ENCODE measurements at places on chromosomes 5 and 9. TPM values are rescaled to one million over a fixed set of nuclear protein-coding genes. Genes with fewer than 3 reads are reported as not detected.

- ATAC-seq = no peak
Measured at GRCh38 chr5:75601567-75601966, 9.7 kb upstream of the ANKDD1B start.

DNA sequence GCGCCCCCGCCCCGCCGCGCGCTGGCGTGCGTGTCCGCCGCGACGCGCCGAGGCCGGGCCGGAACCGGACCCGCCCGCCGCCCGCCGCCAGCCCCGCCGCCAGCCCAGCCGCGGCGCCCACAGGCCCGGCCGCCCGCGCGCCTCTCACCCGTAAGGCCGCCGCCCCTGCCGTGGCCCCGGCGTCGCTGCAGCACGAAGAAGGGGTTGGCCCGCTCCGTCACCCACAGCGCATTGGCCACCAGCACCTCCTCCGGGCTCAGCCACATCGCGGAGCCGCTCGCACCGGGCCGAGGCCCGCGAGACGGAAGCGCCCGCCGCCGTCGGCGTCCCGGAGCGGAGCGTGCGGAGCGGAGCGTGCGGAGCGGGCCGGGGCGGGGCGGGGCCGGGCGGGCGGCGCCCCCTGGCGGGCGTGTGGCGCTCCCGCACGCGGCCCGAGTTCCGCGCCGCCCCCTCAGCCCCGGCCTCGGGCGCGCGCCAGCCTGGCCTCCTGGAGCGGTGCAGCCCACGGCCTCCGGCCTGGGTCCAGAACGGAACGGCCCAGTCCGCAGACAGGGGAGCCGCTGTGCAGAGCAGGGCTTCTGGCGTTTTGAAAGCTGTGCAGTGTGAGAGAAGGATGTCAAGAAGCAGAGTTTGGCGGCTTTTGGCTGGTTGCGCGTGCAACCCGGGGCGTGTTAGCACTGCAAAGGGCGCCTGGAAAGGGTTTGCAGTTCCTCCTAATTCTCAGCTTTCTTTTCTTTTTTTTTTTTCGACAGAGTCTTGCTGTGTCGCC is at the start of gene TBC1D9B:
TBC1D9B (minus strand) TSS at position 342 of the 769 bp plus-strand sequence; CDS start at position 266, 76 bp downstream.
- peak; percentile 81 for ATAC-seq

DNA sequence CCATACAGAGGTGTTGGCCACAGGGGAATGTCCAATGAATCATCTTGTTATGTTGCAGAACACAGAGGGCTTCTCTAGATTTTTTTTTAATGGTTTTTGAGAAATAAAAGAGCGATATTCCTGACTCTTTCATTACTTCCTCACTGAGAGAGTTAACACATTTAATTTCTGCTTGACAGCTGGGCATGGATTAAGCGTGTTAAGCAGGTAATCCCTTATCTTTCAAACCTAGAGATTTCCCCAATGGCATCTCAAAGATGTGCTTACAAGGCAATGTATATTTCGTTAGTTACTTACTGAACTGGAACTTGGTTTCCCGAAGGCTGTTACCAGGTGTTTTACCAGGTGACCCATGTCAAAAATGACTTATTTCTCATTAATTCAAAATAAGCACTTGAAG is 21.8 kb upstream of the ADCY2 start:
- ATAC-seq = no peak

NOL6 gene
- 37.9 TPM for total RNA-seq

ZSWIM6 gene
- total RNA-seq = 6.3 TPM

P4HA2 gene
- 19.0 TPM for total RNA-seq
